H9 (cell line): ENCODE measurements at places on chromosomes 11 and 22.

DNA sequence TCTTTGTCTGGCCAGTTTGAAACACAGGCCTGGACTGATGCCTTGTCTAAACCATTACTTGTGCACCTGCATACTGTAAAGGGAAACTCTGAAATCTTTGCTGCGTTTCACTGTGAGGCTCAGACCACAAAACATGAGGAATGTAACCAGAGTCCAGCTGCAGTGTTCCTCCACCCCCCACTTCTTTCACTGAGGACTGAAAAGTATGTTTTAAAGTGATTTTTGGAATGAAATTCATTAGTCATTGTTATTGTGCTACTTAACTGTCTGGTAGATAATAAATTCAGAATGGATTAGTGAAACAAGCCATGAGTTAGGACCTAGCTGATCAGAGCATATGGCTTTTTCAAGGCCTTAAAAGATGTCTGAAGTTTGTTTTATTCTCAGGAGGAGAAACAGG, 181.2 kb downstream of the WNT11 start:
- no peak for DNase-seq

DNA sequence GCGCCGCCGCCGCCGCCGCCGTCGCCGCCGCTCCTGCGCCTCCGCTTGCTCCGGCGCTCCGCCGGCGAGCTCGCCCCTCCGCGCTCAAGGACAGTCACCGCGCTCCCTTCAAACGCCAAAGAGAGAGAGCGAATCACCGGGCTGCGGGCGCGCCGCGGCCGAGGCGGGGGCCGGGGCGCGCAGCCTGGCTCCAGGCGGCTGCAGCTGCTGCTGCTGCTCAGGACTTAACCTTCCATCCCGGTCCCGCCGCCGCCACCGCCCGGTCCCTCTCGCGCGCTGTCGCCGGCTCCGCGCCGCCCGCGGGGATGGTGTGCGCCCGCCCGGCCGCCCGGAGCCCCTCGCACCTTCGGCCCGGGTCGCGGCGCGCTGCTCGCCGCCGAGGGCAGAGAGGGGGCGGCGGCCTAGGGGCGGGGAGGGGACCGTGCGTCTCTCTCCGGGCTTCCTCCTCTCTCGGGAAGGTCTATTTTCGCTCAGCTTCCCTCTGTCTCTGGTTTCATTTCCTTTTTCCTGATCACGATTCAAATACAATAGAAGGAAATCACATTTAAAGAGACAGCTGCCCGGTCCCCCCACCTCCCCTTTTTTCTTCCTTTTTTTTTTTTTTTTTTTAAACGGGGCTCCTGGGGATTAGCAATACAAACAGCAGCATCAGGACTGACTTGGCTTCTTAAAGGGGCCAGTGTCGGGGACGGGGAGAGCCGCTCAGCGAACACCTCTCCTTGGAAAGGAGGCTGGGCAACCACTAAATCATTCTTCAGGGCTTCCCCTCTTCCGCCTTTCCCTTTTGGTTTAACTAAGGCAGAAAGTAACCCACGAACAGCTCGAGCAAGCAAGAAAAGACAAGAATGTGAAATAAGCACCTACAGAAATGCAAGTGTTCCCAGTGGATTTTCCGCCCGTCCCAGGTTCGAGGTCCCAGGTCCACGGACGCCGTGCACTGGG, 22.1 kb downstream of the LMO2 start:
- peak; percentile 47 for DNase-seq

DNA sequence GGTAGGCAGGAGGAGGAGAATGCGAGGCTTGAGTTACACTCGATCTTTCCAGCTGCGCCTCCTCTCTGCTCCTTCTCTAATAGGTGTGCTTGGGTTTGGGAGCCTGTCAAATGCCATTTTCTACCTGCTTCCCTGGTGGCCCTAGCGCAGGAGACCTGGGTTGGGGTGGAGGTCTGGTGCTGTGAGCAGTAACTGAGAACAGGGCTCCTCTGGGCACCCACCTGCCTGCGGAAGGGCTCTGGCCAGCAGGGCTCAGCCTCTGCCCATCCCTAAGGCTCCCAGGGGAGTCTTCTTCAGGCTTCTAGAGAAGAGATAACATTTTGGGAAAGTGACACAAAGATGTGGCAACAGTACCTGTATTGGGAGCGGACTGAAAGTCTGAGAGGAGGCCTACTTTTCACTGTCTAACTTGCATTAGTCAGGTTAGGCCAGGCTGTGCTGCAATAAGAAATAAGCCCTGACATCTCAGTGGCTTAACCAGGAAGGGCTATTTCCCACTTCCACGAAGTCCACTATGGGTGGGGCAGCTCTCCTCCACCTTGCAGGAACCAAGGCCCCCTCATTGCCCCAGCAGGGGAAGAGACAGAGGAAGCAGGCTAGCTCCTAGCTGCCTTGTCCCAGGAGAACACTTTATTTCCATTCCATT, 7.7 kb upstream of the LTO1 start:
- no peak for DNase-seq

- DNase-seq: no peak
Observed at GRCh38 chr11:105361651-105362050, 222.1 kb upstream of the CARD18 start.

DNA sequence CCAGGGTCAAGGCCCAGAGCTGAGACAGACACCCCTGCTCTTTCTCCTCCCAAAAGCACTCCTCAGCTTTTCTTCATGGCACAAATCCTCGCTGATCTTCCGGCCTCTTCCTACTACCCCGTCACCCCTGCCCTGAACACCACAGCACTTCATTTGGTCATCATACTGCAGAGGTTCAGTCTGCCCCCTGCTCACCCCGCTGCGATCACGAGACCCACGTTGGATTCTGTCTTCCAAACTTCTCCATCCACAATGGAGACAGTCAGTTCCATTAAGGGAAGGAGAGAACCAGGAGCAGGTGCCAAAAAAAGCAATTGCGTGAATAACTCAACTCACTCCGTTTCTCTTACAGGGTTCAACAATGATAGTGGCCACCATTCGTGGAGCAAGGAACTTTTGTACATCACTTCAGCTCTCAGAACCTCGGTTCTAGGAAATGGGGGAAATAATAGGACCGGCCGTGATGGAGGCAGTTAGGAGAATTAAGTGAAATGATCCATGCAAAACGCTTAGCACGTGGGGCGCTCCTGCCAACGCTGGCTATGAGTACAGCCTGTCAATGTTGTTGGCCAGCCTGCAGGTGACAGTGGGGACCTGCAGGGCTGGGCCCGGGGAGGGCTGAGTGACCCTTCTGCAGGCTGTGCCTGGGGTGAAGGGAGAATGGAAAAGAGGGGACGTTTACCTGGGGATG, 45.9 kb downstream of the MN1 start:
- no peak for DNase-seq

- no peak for DNase-seq
Observed at GRCh38 chr11:66263785-66264184, 4.7 kb upstream of the RAB1B start.

DNA sequence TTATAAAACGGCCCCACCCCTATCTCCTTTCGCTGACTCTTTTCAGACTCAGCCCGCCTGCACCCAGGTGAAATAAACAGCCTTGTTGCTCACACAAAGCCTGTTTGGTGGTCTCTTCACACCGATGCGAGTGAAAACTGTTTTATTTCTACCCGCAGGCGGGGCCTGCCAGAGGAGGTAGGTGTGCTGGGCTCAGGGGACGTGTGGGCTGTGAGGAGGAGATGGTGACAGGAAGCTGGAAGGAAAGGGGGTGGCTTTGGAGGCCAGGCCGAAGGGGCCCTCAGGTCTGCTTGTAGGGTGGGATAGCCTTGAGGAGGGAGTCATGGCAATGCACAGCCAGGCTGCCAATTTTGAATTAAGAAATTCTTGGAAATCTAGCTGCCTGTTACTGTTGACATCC, 21.3 kb upstream of the KRTAP5-7 start:
- no peak for DNase-seq

GRCh38 chr11:72951888-72952287, 137.7 kb downstream of the ATG16L2 start:
- no peak for DNase-seq

DNA sequence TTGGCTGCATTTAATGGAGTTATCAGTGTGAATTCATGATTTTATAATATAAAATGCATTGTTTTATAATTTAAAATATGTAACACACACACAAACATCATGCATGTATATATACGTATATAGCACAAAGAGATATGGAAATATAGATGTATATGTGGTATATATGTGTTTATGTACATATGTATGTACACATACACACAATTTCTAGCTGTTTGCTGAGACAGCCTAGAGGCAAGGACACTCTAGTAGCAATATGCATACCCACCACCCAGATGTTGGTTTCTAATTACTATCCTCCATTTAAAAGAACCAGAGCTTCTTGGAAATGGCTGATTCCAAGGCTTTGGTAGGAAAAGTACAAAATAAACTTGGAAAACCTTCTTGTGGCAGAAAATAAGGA, 50.4 kb downstream of the RBFOX2 start:
- DNase-seq: no peak

DNA sequence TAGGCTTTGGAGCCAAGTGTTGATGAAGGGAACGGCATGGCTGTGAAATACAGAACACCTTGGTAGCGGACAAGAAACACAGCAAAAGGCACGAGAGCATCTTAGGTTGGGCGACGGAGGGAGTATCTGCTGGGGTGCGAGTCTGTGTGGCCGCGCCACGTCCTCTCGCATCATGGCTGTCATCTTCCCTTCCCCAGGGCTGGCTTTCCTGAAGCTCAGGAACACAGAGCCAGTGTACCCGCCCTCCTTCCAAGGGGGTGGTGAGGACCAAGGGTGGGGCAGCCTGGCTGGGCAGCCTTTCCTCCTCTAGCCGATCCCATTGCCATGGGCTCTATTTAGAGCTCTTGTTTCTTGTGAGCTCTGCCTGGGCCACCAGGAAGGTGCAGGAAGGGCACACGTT, 154.4 kb downstream of the FEZ1 start:
- no peak for DNase-seq

DNA sequence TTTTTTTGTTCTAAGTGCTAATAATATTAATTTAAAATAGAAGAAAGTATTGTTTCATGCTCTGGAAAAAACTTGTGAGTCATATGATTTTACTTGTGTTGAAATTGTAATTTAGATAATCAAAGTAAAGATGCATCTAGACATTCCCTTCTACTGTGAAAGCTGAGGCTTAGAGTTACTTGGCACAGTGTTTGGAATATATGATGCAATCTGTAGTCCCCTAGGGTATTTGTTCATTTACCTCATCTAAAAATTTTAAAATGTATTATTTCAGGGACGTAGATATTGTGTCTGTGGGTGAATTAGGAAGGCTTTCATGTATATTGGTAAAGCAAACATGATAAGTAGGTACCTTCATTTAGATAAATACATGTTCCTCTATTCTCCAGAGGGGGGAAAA, 793.5 kb upstream of the CNTN5 start:
- DNase-seq: no peak

DNA sequence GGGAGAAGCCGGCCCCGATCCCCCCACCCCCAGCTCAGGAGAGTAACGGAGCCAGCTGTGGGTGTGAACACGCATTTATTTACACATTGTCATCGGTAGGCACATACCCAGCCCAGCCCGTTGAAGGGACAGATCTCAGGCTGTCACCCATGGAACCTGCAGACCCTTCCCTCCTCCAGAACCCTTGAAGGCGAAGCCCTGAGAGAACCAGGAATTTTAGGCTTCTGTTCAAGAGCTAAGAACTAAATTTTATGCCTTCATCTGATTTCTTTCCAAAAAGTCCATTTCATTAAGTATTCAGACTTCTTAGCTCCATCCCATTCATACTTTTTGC, 379 bp upstream of the BRMS1 start:
- no peak for DNase-seq

DNA sequence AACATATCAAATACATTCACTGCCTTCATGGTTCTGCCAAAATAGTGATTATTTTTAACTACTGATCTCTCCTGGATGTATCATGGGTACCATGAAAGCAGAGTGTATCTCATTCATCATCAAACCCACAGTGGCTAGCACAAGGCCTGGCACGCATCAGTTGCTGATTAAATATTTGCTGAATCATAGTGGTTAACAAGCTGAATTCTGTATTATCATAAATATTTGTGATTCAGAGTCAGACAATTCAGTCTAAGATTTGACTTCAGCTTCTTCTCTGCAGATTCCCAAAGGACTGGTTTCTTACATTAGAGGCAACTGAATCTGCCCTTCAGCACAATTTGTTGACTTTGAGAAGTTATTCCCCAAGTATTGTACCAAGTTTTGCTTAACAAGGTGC, 715.8 kb upstream of the LRRC4C start:
- no peak for DNase-seq

DNA sequence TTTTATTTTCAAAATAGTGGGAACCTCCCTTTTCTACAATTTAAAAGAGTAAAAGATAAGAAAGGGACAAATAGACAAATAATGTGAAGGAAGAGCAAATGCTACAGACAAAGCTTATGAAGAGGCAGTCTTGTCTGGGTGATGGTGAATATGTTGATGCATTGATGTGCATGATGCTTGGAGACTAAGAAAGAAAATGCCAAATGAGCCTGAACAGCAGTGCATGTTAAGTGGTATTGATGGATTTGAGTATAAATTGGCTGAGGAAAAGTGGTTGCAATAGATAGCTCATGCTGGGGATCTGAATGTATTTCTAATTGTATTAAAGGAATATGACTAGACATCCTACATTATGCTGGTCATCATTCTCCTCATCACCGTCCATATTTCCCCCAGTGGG, 268.6 kb upstream of the ANO5 start:
- no peak for DNase-seq

DNA sequence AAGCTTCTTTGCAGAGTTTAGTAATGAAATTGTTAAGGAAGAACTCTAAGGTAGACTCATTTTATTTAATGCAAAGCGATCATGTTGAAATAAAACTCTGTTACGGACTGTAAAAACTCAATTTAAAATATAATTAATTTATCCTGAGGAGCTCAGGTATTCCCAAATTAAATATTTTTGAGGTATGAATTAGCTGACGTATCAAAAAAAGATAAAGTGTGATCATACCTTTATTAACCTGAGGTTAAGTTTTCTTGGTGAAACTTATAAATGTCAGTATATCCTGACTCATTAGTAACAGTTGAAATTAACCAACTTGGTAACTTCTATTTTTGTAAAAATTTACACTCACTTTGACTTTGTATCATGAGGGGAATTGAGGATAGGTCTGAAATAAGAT, 130.4 kb downstream of the PAX6 start:
- DNase-seq: no peak

DNA sequence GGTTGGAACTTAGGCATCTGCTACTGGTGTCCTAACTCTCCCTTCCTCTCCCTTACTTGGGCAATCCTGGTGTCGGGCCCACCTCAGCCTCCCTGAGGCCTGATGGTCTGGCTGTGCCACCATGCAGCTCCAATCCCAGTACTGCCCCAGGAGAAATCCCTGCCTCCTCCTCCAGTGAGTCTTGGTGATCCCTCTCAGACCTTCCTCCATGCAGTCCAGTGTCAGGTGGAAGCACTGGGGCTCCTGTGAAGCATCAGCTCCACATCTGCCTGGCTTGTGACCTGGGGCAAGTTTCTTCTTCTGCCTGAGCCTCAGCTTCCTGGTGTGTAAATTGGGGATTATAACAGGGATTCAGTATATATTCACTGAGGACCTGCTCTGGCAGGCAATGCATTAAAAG, 1.8 kb upstream of the PELI3 start:
- DNase-seq: no peak

GRCh38 chr11:118061586-118062125, 15.2 kb upstream of the TMPRSS4 start:
- DNase-seq: no peak
